ENCODE measurements at places on chromosomes 12 and 14.

- H3K36me3 ChIP-seq: no peaks in the 10 kb centered on the region
- no peaks in the 10 kb centered on the region for H3K27me3 ChIP-seq
- peak overlapping the region; percentile 96 for H3K27ac ChIP-seq
- H3K4me1 ChIP-seq: peaks cover 95% of the 10 kb centered on the region
- no peak for DNase-seq
- H3K4me3 ChIP-seq: no peak overlapping the region
Measured at GRCh38 chr12:54421879-54422250, 2.8 kb upstream of the ITGA5 start.

- H3K36me3 ChIP-seq: no peaks in the 10 kb centered on the region
- DNase-seq: no peak
- H3K27ac ChIP-seq: no peak overlapping the region
- no peaks in the 10 kb centered on the region for H3K27me3 ChIP-seq
Measured at GRCh38 chr12:62331306-62331705, 71.1 kb downstream of the USP15 start.

- no peaks in the 10 kb centered on the region for H3K4me1 ChIP-seq
- H3K27ac ChIP-seq: no peak overlapping the region
- H3K27me3 ChIP-seq: no peaks in the 10 kb centered on the region
- H3K4me3 ChIP-seq: no peak overlapping the region
- no peak for DNase-seq
Measured at GRCh38 chr12:23585782-23586163, 363.7 kb downstream of the SOX5 start.

GRCh38 chr14:30125322-30125979 lies 197.8 kb upstream of the PRKD1 start:
- no peak overlapping the region for H3K27ac ChIP-seq
- no peak for DNase-seq
- no peaks in the 10 kb centered on the region for H3K4me1 ChIP-seq
- no peaks in the 10 kb centered on the region for H3K36me3 ChIP-seq

DNA sequence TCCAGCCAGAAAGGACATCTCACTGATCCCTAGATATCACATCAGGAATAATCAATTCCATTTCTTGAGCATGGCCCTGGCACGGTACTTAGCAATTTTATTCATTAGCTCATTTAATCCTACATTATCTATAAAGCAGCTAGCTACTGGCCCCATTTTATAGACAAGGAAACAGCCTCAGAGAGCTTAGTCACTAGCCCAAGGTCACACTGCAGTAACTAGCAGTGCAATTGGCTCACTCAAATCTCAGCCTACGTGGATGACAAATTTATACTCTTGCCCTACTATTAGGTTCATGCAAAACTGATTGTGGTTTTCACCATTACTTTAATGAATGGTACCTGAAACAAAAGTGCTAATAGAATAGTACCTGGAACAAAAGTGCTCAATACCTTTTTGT lies 41.7 kb downstream of the NUAK1 start:
- no peak overlapping the region for H3K4me3 ChIP-seq
- peak overlapping the region; percentile 64 for H3K27ac ChIP-seq
- H3K27me3 ChIP-seq: peaks cover 47% of the 10 kb centered on the region
- H3K36me3 ChIP-seq: no peaks in the 10 kb centered on the region
- no peaks in the 10 kb centered on the region for H3K4me1 ChIP-seq
- DNase-seq: no peak

DNA sequence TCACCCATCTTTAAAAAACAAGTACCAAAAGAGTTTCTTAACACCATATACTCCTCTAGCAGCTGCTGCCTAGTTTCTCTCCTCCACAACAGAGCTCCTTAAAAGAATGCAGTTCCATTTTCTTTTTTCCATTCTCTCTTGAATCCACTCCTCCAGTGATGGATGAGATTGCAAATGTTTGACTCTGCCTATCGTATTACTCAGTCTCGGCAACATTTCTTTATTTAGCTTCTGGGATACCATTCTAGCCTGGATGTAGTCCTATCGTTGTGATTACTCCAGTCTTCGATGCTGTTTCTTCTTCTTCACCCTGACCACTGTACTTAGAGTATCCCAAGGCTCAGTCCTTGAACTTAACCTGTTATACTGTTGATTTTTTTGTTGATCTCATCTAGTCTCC lies 30.8 kb downstream of the CAND1 start:
- no peak overlapping the region for H3K27ac ChIP-seq
- no peak overlapping the region for H3K4me3 ChIP-seq
- no peaks in the 10 kb centered on the region for H3K4me1 ChIP-seq
- no peak for DNase-seq
- peaks cover 3% of the 10 kb centered on the region for H3K36me3 ChIP-seq

- H3K27ac ChIP-seq: no peak overlapping the region
- no peaks in the 10 kb centered on the region for H3K4me1 ChIP-seq
- no peak for DNase-seq
- H3K27me3 ChIP-seq: no peaks in the 10 kb centered on the region
- no peaks in the 10 kb centered on the region for H3K36me3 ChIP-seq
Measured at GRCh38 chr12:115755061-115755724, 522.3 kb downstream of the MED13L start.

DNA sequence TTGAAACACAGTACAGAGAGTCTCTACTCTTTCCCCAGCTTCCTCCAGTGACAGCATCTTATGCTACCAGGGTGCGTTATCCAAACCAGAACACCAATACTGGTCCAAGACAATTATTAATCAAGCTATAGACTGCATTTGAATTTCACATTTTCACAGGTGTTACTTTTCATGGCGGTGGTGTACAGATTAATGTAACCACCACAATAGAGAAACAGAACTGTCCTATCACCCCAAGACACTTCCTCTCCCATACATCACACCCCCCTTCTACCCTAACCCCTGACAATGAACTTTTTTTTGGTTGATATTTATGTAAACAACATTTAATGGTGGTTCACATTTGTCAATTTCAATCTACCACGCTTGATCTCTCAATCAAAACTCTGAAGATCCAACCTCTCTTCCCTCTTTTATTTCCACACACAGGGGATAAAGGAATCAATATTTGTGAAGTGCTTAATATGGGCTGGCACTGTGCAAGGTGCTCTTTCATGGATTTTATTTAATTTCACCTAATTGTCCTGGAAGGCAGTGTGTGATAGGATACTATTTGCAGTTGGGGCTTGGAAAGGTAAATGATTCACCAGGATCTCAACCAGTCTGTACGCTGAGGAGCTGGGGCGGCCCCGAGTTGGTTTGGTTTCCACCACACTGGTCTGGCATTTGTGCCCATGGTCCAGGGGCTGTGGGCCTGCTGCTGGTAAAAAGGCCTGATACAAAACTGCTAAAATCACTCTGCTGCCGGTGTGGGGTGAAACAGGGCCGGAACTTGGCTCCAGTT lies 54.6 kb upstream of the DICER1 start:
- no peak for DNase-seq
- no peaks in the 10 kb centered on the region for H3K36me3 ChIP-seq
- no peaks in the 10 kb centered on the region for H3K27me3 ChIP-seq
- no peaks in the 10 kb centered on the region for H3K4me1 ChIP-seq
- no peak overlapping the region for H3K27ac ChIP-seq
- H3K4me3 ChIP-seq: no peak overlapping the region

DNA sequence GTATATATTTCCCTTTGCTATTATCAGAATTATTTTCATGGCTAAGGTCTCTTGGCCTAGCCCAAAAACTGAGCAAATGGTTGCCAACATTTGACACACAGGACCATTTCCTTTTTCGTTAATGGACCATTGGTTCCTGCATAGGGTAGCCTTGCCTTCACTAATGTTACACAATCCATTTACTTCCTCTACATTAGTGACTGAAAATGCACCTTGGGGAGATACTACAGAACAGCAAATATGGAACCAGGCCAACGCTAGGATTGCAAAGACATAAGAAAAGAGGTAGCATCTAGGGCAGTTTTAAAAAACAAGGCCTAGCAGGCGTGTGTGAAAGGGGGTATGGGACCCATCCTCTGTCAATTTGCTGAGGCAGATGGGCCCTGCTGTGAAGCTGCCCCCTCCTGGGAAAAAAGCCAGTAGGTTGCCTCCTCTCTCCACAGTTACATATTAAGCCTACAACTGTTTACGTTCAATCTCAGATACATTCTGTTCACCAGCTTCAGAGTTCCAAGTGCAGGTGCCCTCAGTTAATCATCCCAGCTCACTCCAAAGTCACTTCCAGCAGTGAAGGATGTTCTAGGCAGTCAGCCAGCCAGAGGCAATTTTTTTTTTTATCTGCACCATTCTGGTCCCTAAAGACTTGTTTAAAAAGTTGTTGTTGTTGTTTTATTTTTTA lies 15.0 kb downstream of the AQP6 start:
- no peak overlapping the region for H3K27ac ChIP-seq
- peaks cover 10% of the 10 kb centered on the region for H3K36me3 ChIP-seq
- H3K4me1 ChIP-seq: peaks cover 16% of the 10 kb centered on the region
- H3K4me3 ChIP-seq: no peak overlapping the region
- no peaks in the 10 kb centered on the region for H3K27me3 ChIP-seq

- H3K4me1 ChIP-seq: no peaks in the 10 kb centered on the region
- no peak overlapping the region for H3K27ac ChIP-seq
- H3K4me3 ChIP-seq: peak overlapping the region; percentile 6
- peaks cover 40% of the 10 kb centered on the region for H3K27me3 ChIP-seq
- DNase-seq: no peak
Measured at GRCh38 chr14:37610945-37611523, 15.6 kb downstream of the TTC6 start.

DNA sequence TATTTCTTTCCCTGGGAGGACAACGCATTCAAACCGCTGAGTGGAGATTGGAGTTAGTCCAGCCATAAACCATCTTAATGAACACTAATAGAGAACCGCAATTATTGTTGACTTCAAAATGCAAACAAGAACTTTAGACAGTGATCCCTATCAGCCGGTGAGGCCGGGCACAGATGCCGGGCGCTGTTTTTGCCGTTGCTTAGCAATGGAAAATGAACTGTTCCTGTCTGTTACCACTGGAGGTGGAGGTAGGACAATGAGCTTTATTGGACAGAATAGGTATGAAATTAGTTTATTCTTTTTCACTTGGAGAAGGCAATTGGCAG lies 216.8 kb downstream of the TTC8 start:
- H3K36me3 ChIP-seq: no peaks in the 10 kb centered on the region
- peaks cover 17% of the 10 kb centered on the region for H3K4me1 ChIP-seq
- peak overlapping the region; percentile 81 for H3K27ac ChIP-seq

- peak overlapping the region; percentile 73 for H3K27ac ChIP-seq
- no peak overlapping the region for H3K4me3 ChIP-seq
- no peaks in the 10 kb centered on the region for H3K27me3 ChIP-seq
Measured at GRCh38 chr14:102817318-102817717, 40.1 kb downstream of the TRAF3 start.

- no peak overlapping the region for H3K27ac ChIP-seq
- no peaks in the 10 kb centered on the region for H3K27me3 ChIP-seq
- DNase-seq: no peak
- H3K4me3 ChIP-seq: no peak overlapping the region
- H3K4me1 ChIP-seq: no peaks in the 10 kb centered on the region
- no peaks in the 10 kb centered on the region for H3K36me3 ChIP-seq
Measured at GRCh38 chr12:87772401-87772800, 256.8 kb downstream of the C12orf50 start.

DNA sequence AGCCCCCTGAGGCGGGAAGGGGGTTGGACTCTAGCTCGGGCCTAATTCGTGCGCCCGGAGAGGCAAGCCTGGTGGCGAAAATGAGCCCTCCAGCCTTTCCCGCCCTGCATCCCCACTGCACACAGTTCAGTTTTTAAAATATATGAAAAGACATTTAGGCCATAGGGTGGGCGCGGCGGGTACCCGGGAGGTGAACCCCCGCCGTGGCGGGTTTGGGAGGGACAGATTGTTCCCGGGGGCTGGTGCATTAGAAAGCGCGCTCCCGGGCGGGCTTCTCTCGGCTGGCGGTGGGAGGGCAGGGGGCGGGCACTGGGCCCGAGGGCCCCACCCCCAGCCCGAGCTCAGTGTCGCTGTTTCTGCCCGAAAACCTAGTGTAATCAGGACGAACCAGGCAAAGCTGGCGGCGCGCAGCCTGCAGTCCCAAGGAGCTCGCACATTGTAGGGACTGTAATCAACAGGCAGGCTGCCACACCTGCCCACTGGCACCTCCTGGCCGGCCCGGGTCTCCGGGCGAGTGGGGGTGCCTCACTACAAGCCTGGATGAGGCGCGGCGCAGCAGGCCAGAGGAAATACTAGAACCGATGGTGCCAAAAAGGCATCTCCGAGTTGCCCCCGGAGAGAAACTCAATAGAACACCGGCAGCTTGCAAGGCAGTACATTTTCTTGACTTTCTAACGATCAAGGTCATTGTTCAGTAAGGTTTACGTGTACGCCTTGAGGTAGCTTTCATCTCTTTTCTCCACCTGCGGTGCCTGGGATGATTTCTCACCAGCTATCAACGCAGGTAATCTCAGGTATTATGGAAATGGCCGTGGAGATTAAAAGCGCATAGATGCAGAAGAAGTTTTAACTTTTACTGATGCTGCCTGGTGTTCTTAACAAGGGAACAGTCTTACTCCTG lies 764 bp upstream of the SPTB start:
- DNase-seq: no peak
- H3K4me1 ChIP-seq: peaks cover 19% of the 10 kb centered on the region
- H3K27me3 ChIP-seq: peaks cover 11% of the 10 kb centered on the region
- H3K36me3 ChIP-seq: no peaks in the 10 kb centered on the region
- peak overlapping the region; percentile 56 for H3K4me3 ChIP-seq

DNA sequence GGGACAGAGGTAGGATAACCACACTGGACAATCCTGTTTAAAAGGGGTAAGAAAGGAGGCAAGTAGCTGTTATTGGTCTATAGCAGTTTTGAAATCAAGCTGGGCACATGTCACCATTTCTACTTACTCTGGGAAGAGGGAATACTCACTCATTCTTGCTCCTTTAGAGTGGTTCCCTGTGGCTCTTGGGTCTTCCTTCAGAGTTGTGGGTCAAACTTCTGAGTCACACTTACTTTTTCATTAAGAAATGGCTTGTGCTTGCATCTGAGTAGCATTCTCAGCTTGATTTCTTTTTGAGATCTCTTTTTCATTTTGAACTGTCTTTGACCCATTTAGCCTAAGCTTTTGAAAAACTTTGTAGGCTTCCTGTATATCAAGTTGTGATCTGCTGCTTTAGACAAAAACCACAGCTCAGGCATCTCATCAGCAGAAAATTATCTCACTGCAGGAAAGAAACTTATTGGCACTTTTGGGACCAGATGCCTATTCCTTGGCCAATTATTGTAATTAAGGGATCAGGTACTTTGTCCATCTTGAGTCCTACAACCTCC lies 122.2 kb downstream of the AEBP2 start:
- no peak overlapping the region for H3K4me3 ChIP-seq
- no peak overlapping the region for H3K27ac ChIP-seq
- H3K27me3 ChIP-seq: no peaks in the 10 kb centered on the region
- no peaks in the 10 kb centered on the region for H3K4me1 ChIP-seq

Measured in esophagus squamous epithelium (tissue), 5 donors.